ENCODE measurements at places on chromosomes 11 and 22.

- no peak for DNase-seq
Measured at GRCh38 chr11:104291646-104292045, 127.7 kb upstream of the PDGFD start.

DNA sequence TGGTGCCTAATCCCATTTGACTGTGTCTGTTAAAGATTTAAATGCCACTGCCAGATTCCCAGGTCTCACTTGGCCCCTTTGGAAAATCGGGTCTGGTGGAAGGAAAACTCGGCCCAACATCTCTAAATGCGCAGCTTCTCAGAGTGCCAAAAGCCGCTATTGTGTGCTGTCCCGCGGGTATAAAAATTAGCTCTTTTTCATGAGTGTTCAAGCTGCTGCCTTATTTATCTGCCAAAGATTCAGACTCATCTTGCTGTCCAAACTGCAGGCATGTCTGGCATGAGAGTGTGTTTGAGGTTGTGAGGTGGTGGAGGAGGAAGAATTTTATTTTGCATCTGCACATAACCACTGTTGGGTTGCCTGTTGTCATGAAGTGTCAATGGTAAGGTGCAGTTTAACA is 91.4 kb downstream of the NELL1 start:
- no peak for DNase-seq

DNA sequence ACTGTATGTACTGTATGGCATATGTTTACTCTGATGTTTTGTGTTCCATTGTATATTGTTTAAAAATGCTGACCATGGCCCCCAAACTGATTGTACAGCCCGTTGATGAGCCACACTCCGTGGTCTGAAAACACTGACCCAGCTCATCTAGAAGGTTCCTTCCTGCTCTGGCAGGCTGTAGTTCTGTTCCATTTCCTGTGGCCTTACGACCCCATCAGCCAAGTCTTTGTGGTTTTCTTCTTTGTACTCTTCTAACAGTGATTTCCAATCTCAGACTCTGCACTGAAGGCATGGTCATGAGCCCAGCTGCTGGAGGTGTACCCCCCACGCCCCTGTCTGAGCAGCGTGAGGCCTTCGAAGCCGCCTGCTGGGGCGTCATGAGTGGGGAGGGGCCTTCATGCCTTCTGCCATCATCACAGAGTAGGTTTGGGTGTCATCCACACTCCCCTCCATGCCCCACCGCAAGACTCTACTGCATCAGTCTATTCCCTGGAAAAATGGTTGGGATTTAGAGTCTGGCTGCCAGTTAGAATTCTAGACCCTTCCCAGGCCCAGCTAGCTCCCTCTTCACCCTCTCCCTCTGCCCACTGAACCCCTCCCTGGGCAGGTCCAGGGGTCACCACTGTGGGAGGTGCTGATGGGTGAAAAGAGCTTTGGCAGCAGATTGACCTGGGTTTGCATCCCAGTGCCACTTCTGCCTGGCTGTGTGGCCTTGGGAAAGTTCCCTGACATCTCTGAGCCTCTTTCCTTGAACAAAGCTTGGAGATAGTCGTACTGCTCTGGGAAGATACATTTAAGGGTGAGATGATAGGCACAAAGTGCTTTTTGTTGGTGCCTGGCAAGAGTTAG is 11.3 kb upstream of the C11orf96 start:
- DNase-seq: no peak

- no peak for DNase-seq
Measured at GRCh38 chr22:17705951-17706900, 67.7 kb downstream of the BCL2L13 start.

- peak; percentile 59 for DNase-seq
Measured at GRCh38 chr11:122656073-122656630, 630 bp downstream of the UBASH3B start.
